ENCODE measurements at places on chromosomes 12 and 14.

DNA sequence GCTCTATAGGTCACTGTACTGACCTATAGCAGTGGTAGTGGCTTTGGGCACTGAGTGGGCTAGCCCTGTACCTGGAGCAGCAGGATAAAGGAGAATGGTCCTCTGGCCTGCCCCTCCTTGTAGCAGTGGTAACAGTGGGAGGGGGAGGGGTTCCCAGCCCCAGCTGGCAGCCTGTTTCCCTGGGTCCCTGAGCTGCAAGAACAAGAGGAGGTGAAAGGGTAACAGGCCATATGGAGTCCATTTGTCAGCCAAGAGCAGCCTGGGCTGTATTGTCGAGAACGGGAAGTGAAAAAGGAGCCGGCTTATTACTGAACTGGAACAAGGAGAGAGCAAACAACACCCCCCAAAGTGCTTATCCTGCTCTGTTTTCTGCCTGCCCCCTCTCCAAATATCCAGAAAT is 73.8 kb upstream of the SRSF5 start:
- no peak for DNase-seq

DNA sequence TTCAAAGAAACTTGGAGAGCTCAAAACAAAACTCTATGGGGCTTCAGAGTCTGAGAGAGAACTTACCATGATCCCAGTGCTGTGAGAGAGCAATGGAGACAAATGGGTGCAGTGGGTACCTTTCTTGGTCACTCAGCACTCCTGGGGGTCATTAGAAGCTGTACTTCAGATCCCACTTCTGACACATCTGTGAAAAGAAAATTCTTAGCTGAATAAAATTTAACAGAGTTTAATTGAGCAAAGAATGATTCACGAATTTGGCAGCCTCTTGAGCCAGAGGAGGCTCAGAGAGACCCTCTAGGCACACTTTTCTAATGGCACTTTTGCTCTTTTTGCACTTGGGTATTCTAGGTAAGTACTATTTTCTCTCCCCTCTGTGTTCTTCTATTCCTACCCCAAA is 96.8 kb upstream of the SYT10 start:
- no peak for DNase-seq

DNA sequence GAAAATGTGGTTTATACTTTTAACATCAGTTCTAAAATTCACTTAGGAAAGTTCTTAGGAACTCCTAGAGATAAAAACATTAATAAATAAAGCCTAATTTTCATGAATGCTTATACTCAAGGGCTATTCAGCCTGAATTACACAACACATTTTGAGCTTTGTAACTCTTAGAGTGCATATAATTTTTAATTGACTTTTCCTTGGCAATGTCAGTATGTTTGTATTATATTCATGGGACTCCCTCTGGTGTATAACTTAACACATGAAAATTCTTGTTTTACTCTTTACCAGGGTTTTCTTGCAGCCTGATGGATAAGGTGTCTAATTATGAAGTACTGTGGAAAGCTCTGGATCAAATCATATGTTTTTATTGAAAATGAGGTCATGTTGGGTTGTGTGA is 150.6 kb upstream of the HMGA2 start:
- DNase-seq = no peak

DNA sequence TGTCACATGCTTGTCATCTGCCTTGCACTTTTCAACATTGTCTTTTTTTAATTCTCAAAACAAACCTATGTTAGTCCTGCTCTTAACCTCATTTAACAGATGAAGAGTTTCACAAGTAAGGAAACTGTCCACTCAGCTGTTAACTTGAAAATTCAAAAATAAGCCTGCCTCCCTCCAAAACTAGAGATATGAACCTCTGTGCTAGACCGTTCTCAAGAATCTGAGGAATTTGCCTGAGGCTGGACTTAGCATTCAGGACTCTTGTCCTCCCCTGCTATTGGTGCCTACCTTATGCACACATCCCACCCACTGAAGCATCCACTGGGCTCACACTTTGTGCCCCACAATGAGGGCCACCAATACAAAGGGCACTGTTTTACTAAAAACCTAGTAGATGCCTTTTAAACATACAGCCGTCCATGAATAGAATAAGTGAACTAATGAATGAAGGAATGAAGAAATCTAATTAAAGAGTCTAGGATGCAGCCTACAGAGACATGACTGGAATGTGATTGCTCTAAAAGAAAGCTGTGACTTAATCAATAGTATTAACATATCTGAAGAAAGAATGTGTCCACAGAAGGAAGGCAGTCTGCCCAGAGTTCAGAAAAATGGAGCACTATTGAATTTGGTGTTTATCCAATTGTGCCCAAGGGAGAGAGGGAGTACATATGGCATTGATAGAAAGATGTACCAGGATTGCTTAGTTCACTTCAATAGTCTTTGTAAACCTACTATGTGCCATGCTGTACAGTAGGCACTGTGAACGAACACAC is 238.5 kb downstream of the SPTSSA start:
- DNase-seq = no peak

- DNase-seq = no peak
Measured at GRCh38 chr14:33834466-33835260, 116.2 kb downstream of the EGLN3 start.

- no peak for DNase-seq
Measured at GRCh38 chr12:104903648-104904423, 54.3 kb downstream of the SLC41A2 start.

- DNase-seq = no peak
Measured at GRCh38 chr12:108465417-108465816, 49.7 kb upstream of the FICD start.

- DNase-seq = no peak
Measured at GRCh38 chr14:95228240-95228639, 70.9 kb upstream of the DICER1 start.

DNA sequence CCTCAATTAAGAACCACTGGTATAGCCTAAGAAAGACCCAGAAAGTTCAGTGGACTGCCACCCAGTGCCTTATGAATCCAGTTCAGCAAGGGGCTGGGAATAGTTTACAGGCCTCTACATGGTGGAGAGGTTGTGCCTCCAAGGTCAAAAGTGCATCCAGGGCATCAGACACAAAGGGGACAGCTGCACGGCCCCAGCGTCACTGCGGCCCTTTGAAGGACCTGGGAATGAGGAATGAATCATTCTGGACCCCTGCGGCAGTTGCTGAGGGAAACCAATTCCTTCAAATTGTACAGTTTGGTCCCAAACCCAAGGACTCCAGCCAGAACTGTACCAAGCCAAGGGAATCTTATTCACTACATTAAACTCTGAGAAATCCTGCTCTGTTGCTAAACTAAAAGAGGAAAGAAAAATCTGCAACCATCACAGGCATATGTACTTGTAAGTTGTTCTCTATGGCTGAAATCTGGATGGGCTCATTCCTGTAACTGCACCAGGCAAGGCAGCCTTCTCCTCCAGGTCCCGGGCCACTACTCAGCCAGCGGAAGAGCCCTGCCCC is 10.9 kb upstream of the NGB start:
- no peak for DNase-seq

- no peak for DNase-seq
Measured at GRCh38 chr12:12899530-12900380, 8.4 kb downstream of the GPRC5A start.

GRCh38 chr12:54349679-54350078 is 14.6 kb downstream of the GPR84 start:
- DNase-seq = no peak

GRCh38 chr12:117688446-117688845 is 280.3 kb downstream of the KSR2 start:
- DNase-seq = no peak

GRCh38 chr14:24990050-24990449 is 59.9 kb downstream of the STXBP6 start:
- no peak for DNase-seq

GRCh38 chr12:9719790-9720189 is 13.1 kb downstream of the CLECL1 start:
- DNase-seq = no peak

DNA sequence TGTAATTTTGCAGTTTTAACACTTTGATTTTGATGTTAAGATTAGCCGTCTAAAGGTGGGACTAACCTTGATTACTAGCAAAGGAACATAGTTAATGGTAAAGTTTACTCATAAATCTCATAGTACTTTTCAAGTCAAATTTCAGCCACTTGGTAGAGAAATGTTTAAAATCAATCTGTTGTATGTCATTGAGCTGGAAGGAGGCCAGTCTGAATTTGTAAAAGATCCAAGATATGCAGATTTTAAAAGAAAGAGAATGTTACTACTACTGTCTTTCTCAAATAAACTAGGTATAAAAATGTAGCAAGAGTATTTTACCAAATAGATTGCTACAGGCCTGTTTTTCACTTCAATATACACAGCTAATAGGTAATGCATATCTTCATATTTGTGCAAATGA is 600.8 kb upstream of the SEL1L start:
- no peak for DNase-seq

- DNase-seq = no peak
Measured at GRCh38 chr12:110149086-110149660, 25.0 kb downstream of the IFT81 start.

DNA sequence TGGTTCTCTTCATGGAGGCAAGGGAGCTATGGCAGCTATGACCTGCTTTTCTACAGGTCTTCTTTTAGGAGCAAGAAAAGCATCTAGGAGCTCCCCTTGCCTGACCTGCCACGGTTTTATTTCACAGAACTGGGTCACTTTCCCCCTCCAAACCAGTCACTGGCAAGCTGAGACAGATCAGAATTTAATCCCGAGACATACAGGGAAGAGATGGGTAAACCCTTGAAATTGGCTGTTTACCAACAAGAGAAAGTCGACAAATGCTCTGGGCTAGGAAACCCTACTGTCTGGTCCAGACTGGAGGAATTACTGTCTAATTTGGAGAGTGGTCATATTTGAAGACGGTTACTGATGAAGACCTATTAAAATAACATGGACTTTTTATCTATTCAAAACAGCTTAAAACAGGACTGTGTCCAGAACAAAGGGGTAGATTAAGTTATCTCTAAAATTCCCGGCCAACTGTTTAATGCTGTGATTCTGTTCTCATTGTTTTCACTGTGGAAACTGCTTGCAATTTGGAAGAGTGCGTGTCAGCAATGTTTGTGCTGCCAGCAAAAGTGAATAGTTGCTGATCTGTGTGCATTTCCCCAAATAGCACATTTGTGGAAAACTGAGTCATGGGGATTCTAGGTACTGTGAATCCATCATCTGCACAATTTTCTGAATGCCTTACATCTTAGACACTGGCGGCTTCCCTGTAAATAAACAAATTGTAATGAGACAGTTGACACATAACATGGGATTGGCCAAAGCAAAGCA is 73.4 kb upstream of the EEA1 start:
- DNase-seq = no peak

- DNase-seq = no peak
Measured at GRCh38 chr12:110676171-110676570, 12.7 kb downstream of the HVCN1 start.

DNA sequence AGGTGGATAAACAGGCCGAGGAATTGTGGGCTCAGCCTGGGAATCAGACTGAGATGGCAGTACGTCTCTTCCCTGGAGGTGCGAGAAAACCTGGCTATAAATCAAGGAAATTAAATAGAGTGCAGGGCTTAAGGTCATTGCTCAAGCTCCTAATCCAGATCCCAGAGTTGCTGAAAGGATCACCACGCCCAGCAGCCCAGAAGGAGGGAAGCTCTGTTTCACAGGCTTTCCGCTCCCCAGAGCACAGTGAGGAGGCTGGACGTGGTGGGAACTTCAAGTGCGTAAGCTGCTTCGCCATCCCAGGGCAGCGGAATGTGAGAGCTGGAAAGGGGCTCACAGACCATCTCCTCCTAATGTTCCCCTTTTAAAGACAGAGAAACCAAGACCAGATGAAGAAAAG is 651.6 kb upstream of the TBX3 start:
- no peak for DNase-seq

DNA sequence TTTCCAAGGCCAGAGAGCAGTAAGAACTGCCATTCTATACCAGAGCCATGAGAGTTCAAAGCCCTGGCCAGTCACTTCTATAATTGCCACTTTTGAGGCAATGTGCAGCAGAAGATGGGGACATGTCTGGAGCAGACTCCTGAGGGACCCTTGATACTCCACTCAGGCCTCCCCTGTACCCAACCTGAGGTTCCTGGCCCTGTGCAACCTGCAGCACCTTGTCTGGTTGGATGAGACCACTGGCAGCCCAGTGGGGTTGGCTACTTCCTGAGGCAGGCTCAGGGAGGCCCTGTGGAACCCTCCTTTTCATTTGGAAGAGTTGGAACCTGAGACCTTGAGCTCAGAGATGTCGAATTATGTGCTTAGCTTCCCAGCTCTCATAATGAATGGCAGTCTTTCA is 54.4 kb downstream of the GALNT16 start:
- DNase-seq = no peak

DNA sequence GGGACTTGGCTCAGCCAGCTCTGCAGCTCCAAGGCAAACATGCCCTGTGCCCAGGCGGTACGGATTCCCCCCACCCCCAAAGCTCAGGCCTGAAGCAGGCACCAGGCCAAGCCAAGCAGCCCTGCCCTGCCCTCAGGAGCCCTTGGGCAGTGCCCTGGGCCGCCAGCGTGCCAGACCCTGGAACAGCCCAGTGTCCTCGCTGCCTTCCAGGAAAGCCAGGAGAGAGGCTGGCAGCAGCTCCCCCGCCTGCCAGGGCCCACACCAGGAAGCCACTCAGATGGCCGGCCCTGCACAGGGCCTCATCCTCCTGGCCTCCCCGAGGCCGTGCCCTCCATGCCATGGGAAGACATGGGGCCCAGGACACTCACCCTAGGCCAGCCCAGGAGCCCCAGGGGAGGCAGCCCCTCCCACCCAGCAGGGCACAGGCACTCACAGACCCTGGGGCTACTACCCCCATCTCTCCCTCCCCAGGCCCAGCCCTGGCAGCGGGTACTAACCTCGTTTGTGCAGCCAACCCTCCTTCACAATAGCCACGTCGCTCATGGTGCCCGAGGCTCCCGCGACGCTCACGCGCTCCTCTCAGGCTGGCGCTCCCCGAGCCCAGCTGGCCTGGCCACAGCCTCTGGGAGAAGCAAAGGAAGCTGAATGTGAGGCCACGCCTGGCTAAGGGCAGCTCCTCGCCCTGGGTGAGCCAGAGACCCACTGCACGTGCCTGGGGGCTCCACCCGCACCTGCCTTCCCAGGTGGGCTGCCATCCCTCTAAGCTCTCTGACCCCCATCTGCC is 3.3 kb downstream of the AKT1 start:
- no peak for DNase-seq

DNA sequence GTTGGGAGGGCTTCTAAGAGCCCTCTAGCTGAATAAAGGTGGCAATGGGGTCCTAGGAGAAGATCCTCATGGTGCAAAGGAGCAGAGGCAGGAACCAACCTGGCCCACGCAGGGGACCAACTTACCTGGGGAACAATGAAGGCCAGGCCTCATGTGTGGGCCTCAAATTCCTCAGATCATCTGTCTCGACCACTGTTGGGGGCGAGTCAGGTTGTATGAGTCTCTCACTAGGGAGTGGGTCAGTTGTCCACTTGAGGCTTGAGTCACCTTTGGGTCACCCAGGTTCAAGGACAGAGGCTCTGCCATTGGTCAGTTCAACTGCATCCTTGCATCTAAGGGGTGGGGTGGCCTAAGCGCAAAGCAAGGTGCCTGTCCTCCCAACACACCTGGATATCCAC is 43.7 kb upstream of the BDKRB2 start:
- no peak for DNase-seq

DNA sequence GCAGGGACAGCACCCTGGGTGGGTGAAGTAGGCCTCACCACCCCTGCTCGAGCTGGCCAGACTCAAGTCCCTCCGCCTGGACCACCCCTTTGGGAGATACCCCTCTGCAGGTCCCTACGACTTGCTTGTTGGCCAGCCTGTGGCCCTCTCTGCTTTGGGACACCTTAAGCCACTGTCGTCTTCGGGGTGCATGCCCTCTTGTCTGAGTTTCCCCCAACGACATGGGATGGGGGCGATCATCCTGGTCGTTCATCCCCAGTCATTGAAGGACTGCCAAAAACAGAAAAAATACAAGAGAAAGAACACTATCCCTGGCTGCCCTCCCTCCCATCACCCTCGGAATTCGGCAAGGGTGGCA is 151.1 kb downstream of the DPF3 start:
- no peak for DNase-seq

Measured in activated CD4-positive, alpha-beta T cell treated with anti-CD3 and anti-CD28 coated beads, Interleukin-2, amount 50 U/mL, for 1 hour (primary cell).